ENCODE measurements at places on chromosomes 1 and 21. TPM values are rescaled to one million over a fixed set of nuclear protein-coding genes. Genes with fewer than 3 reads are reported as not detected.
A peak's percentile ranks its signal among the peaks of the same experiment; 100 is the strongest.

PLA2G2C gene
- 0.09 TPM for total RNA-seq

CRNN gene
- total RNA-seq: 0.26 TPM

CHRNB2 gene
- 19.3 TPM for total RNA-seq

AVPR1B gene
- not detected for total RNA-seq

AK4 gene
- 9.7 TPM for total RNA-seq

HAX1 gene
- 137 TPM for total RNA-seq

OR2AK2 gene
- 0.44 TPM for total RNA-seq

GPATCH4 gene
- total RNA-seq: 45.5 TPM

- ATAC-seq: no peak
Observed at GRCh38 chr1:236880209-236880608, 85.1 kb downstream of the MTR start.

DNA sequence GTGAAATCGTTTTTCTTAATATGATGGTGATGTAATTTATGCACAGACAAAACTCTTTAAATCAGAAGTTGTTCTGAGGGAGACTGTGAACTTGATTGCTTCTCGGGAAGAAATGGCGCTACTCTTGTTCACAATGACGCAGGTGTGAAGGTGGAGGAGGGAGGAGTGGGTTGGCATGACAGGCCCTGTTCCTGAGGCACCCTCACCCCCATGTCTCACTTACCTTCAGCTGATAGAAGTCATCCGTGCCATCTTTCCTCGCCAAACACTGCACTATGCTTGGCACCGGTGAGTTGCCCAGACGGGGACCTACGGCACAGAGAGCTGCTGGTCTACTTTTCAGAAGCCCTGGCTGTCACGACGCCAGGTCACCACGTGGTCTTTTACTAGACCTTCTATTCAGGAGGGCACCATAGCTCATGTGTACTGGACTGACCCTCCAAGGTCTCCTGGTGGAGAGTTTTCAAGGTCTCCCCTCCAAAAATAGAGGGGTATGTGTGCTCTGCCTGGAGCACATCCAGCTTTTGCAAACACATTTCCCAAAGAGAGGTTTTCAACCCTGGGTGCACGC is 27.1 kb downstream of the STK40 start:
- no peak for ATAC-seq

GRCh38 chr1:119116725-119117124 is 23.7 kb downstream of the WARS2 start:
- no peak for ATAC-seq

DNA sequence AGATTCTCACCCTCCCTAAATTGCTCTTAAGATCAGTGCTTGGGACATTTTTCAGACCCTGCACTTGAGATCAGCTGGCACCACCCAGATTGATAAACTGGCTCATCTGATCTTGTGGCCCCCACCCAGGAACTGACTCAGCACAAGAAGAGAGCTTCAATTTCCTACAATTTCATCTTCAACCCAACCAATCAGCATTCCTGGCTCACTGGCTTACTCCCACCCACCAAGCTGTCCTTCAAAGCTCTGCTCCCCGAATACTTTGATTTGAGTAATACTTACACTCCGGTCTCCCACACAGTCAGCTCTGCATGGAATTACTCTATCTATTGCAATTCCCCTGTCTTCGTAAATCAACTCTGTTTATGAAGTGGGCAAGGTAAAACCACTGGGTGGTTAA is 461.9 kb upstream of the RGS18 start:
- no peak for ATAC-seq

DNA sequence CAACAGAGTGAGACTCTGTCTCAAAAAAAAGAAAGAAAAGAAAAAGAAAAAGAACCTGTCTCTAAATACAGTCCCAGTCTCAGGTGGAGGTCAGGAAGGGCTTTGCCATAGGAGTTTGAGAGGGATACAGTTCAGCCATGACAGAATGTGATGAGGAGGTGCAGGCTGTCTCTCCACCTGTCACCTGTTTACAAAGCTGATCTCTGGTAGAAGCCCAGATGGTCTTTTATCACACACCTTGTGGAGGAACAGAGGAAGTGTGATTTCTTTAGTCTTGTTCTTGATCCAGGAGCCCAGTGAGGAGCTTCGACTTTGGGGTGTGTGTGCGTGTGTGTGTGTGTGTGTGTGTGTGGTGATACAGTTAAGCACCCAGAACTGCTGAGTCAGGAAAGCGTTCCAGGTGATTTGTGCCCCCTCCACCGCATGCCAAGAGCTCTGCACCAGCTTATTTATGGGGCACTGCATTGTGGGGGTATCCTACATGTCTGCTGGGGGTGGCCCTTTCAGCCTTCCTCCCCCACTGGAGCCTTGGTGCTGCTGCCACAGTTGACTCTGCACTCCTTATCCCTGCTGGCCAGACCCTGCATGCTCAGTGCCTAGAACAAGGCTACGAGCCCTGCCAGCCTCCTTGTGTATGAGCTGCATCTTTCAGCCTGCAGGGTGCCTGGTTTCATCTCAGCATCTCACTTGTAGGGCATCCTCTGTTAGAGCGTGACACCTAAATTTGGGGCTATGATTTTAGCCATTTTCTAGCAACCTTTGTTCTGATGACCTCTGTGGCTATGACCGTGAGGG is 19.3 kb downstream of the DOP1B start:
- no peak for ATAC-seq

GRCh38 chr1:2208309-2209239 is 14.0 kb upstream of the FAAP20 start:
- peak; percentile 18 for ATAC-seq

- ATAC-seq: no peak
Observed at GRCh38 chr21:19475525-19475924, 1071.9 kb upstream of the TMPRSS15 start.

DNA sequence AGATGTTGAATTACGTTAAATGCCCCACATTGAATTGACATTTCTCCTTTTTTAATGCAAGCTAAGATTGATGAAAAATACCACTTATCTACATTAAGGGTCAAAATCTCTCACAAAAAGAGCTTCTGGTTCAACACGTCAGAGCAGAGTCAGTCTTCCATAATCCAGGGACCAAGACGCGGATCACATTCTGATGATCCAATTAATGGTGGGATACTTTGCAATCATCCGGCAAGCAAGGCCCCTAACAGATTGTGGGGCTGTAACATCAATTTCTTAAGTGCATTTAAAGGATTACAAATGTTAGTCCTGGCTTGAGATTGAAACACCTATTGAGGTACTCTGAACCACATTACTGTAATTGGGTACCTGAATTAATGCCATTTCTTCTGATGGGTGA is 120.2 kb upstream of the ESRRG start:
- no peak for ATAC-seq

GRCh38 chr1:229130028-229130668 is 140.8 kb upstream of the RAB4A start:
- ATAC-seq: no peak

DNA sequence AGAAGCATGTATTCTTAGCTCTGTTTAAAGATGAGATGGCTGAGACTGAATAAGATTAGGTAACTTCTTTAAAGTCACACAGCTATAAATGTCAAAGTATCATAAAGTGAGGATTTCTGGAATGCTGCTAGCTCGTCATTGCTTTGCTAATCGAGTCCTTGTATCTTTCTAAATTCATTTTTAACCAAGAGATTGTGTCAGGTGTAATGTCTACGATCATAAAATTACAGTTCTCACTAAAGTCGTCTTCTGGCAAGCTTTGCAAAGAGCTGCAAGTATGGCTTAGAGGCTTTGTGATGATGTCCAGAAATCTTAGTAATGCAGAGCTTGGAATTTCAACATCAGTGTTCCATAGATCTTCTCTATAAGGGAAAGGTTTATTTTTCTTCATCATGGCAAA is 569.8 kb downstream of the LMO4 start:
- ATAC-seq: no peak

GRCh38 chr1:13949546-13949945 is 249.6 kb downstream of the PRDM2 start:
- no peak for ATAC-seq

- ATAC-seq: no peak
Observed at GRCh38 chr1:57468641-57469523, 45.0 kb upstream of the DAB1 start.

DNA sequence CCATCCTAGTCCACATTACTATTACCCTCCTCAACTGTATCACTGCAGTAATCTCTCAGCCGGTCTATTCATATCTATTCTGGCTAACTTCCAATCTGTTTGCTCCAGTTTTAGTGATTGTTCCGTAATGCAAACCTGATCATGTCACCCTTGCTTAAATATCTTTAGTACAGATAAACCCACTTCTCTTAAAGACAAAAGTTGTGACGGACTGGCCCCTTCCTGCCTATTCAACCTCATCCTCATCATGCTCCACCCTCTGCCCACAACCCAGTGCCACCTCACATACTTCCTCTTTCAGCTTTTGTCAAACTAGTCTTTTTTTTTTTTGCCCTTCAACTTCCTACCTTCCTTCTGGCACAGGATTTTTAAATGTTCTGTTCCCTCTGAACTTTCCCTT is 2.8 kb upstream of the C1orf162 start:
- no peak for ATAC-seq

GRCh38 chr1:200428482-200429205 is 18.8 kb upstream of the ZNF281 start:
- no peak for ATAC-seq

- no peak for ATAC-seq
Observed at GRCh38 chr1:184604152-184604900, 150.3 kb downstream of the EDEM3 start.

DNA sequence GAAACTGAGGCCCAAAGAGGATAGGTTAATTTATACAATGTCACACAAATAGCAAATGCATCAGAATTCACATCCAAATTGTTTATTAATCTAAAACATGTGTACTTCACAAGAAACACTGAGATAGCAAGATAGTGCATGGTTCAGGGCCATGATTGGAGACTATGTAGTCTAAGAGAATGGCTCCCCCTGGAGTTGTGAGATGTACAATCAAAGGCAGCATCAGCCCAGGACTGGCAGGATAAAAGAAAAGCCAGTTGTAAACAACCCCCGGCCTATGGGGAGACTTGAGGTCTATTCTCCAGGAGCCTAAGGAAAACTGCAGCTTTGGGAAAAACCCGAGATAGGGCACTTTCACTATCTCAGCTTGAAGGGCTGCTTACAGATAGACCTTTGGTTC is 511.0 kb downstream of the OMA1 start:
- ATAC-seq: no peak

DNA sequence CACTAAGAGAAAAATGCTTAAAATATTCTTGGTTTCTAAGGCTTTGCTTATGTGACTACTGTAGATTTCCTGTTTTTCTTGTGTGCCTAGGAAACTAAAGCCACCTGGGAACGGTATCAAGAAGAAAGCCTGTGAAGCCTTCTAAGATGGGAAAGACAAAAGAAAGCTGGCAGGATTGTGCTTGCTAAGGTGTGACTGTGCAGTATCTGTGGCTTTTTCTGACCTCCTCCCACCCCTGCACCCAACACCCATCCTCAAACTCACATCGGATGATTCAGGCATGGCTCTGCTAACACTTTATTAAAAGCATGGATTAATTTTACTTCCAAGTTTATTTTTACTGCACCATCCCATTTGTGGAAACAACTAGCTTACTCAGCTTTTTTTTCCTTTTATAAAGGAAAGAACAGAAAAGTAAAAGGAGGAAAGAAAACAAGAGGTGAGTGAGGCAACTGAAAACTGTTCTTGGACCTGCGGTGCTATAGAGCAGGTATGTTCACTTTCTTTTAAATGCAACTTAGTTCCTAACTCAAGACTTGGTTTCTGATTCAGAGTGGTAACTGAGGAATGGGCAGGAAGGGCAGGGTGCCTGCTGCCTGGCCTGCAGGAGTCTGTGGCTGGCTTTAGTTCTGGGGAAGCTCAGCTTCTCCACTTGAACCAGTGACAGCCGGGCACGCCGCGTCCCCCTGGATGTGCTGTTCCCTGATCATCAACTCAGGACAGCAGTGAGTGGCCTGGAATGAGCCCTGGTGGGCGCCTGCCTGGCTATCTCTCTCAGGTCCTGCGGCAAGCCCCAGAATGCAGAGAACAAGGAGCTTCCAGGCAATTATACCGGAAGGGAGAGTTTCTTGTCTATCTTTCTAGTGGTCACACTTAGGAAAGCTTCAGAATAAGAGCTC is at the start of gene GBP6:
TSS of gene GBP6 (plus strand) at position 422 of the 899 bp plus-strand sequence. CDS start 4,493 bp downstream, outside the sequence.
- ATAC-seq: no peak

DNA sequence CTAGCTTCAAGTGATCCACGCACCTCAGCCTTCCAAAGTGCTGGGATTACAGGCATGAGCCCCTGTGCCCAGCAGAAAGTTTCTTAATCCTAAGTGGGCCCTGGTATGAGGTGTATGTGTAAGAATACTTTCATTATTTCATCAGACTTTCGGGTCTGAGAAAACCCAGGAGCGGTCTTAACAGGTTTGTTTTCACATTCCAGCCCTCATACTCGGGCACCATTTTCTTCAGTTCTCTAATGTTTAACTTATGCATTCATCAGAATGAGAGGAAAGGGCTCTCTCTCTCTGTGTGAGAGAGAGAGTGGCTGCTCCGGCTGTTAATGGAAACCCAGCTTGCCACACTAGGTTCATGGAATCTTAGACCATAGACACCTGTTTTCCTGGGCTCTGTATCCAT is 4.2 kb upstream of the PADI1 start:
- ATAC-seq: no peak

GRCh38 chr1:16090076-16090826 is 16.8 kb upstream of the FAM131C start:
- ATAC-seq: no peak

GRCh38 chr1:232765542-232765941 is 39.7 kb upstream of the MAP10 start:
- no peak for ATAC-seq

DNA sequence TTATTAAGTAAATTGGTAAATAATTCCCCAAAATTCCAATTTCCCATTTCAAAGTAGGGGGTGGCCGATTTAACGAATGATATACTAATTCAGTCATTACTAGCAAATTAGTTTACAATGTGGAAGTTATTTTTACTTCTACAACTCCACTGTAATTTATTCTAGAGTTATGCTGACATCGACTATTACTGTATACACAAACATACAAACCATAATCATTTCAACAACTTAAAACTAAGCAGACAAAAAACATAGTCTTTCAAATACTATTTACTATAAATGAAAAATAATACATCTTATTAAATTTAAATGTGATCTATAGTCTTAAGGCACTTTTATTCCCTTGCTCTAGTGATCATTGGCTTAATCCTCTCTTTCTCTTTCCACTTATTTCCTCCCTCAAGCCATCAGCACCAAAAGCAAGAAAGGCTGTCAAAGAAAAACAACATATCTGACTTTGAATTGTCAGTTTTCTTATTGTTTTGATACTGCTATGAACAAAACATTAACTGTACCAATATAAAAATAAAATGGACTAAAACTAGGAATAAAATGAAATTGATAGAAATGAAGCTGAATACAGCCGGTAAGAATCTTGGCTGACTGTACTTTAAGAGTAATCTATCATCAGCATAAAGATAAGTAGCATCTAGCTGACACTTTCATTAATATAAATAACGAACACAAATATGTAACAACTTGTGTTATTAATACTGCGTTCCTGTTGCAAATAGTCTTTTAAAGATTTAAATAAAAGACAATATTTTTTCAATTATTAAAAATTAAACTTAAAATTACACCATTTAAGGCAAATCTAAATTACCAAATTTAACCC is 4.1 kb downstream of the CDC42BPA start:
- no peak for ATAC-seq

- peak; percentile 72 for ATAC-seq
Observed at GRCh38 chr1:181482521-181483284, 614 bp upstream of the CACNA1E start.

All from motor neuron (in vitro differentiated cells).